ENCODE measurements at places on chromosomes 2 and 18. TPM values are rescaled to one million over a fixed set of nuclear protein-coding genes. Genes with fewer than 3 reads are reported as not detected.
A peak's percentile ranks its signal among the peaks of the same experiment; 100 is the strongest.

MC4R gene
- total RNA-seq = 0.35 TPM

HTR2B gene
- 0.65 TPM for total RNA-seq

- DNase-seq = no peak
These were observed 19.1 kb downstream of the EIF2AK3 start for GRCh38 chr2:88608184-88608583.

RFX8 gene
- total RNA-seq = not detected

PROKR1 gene
- total RNA-seq = not detected

- DNase-seq = no peak
These were observed 12.0 kb upstream of the MTA3 start for GRCh38 chr2:42556315-42556890.

GRCh38 chr2:239401881-239402233 is 1.0 kb upstream of the HDAC4 start:
- peak; percentile 77 for DNase-seq

GRCh38 chr2:129004485-129004884 is 685.8 kb upstream of the HS6ST1 start:
- DNase-seq = no peak

SIX3 gene
- total RNA-seq = not detected

DCDC2C gene
- total RNA-seq = not detected

PARD3B gene
- 23.8 TPM for total RNA-seq

SP100 gene
- total RNA-seq = 162 TPM

AGPS gene
- 60.1 TPM for total RNA-seq

REG1B gene
- total RNA-seq = not detected

DNA sequence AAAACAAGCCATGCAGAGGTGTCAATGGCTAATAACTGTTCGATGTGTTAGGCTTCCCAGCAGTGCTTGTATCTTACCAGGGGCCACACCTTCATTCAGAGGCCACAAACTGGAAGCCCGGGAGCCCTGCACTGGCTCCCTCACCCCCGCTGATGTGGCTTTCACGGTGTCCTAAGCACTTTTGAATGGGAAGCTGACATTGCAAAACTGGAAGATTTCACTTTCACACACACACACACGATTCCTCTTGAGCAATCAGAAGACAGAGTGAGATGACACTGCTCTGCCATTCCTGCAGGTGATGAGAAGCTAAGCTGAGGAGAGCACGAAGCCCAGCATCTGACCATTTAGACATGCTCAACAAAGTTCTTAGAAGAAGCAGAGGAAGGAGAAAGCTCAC is 8.6 kb upstream of the ZNF407 start:
- peak; percentile 65 for DNase-seq

DNA sequence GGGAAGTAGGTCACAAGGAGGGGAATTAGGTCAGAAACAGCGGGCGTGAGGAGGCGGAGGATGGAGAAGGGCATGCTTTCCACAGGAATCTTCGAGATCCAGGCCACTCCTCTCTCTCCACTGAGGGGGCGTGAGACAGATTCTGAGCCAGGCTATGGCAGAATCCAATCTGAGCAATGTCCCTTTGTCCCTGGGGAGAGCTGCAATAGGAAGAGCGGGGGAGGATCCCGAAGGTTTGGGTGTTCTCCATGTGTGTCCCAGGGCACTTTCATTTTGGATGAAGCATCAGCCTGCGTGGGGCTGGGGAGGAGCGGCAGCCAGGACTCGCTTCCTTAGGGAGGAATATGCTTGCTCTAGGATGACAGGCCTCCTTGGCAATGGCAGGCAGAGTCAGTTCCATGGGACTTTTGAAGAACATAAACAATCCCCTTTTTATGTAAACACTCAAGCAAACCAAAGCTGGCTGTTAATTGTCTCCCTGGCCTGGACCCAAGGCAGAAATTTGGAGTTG is 84.0 kb downstream of the LIPG start:
- DNase-seq = no peak

DNA sequence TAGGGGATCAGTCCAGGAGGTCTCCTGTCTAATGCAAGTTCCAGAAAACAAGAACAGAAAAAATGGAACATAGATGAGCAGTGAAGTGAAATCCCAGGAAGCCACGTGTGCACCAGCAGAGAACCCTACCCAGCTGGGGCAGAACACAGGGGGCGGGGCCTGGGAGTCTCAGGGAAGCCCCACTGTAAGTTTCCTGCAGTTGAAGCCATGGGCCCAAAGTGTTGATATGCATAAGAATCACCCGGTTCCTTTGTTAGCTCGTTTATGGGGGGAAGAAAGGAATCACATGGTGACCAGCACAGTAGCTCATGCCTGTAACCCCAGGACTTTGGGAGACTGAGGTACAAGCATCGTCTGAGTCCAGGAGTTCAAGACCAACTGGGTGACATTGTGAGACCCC is 131.3 kb downstream of the INO80D start:
- no peak for DNase-seq

GRCh38 chr2:64606479-64607363 is 47.0 kb downstream of the SERTAD2 start:
- peak; percentile 91 for DNase-seq

DNA sequence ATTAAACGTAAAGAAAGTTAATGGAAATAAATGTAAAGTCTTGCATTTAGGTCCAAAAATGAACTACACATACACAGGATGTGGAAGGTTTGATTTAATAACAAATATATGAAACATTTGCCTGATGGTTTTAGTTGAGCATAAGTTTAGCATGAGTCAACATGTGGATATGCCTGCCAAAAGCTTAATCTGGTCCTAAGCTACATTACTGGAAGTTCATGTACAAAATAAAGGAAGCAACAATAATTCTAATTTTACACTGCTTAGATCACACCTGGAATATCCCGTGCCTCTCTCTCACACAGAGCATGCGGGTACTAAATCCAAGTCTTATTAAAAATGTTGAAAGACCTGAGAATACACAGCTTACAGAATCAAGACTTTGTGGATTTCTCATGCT is 276.5 kb upstream of the NRP2 start:
- no peak for DNase-seq

GRCh38 chr2:216643986-216644659 is 10.9 kb downstream of the IGFBP2 start:
- no peak for DNase-seq

DNA sequence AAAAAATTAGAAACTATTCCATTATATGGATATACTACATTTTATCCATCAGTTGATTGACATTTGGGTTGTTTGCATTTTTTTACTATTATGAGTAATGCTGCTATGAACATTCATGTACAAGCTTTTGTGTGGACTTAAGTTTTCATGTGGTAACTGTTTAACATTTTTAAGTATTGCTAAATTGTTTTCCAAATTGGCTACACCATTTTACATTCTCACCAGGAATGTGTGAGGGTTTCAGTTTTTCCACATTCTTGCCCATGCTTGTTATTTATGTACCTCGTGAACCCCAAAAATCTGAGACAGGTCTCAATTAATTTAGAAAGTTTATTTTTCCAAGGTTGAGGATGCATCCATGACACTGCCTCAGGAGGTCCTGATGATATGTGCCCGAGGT is 3.1 kb upstream of the TXNL4A start:
- no peak for DNase-seq

GRCh38 chr2:213545964-213546475 is 261.8 kb downstream of the SPAG16 start:
- DNase-seq = no peak

KLF7 gene
- 66.5 TPM for total RNA-seq

DNA sequence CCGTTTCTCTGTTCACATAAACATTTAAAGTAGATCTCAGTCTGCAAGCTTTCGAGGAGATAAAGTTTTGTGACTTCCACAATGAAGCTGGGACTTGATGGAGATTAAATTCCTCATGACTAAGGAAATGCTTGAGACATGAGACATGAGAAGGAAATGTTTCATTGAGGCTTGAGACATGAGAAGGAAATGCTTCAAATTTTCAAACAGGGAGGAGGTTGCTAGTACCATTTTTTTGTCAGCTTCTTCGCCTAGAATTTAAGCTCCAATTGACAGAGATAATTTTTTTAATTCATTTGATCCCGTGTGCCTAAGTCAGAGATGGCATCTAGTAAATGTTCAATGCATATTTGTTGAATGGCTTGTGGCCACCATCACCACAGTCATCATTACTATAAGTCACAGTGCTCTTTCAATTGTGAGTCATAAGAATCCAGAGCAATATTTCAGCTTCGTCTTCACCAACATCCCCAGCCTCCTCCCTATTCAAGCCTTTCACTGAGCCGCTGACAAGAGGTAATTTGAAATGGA is 543 bp upstream of the MARCHF4 start:
- no peak for DNase-seq

SGO2 gene
- 2.8 TPM for total RNA-seq

CLEC4F gene
- total RNA-seq = 0.71 TPM

PFN4 gene
- 1.7 TPM for total RNA-seq

- DNase-seq = no peak
These were observed 144.3 kb upstream of the SMAD7 start for GRCh38 chr18:49094979-49095632.

DNA sequence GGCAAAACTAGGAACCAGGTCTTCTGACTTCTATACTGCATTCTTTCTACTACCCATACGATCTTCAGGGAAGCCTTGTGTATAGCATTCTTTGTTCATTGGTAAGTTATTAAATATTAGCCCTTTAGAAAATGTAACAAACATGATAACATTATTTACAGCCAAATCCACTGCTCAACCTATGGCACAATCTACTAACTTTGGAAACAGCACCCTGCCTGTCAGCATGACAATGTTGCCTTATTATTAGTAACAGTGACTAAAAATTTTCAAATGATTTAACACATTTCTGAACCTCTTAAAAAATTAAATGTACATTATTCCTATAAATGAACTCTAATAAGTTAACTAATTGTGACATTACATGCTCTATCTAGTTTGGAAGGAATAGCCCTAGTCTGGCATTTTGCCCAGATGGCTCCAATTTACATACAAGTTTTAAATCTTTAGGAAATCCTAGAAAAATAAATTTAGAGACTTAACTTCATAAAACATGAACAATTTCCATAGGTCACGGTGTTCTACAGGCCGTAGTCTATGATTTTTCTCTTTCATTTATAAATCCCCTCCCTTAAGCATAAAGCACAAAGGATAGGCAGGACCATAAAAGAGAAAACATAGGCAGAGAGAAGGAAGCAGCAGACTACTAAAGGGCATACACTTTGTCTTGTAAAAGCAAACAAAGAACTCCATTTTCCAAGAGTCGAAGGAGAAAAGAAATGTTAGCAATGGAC is 33.7 kb downstream of the YES1 start:
- DNase-seq = no peak
